Forelimb muscle (tissue), 1 donor: ENCODE measurements at places on chromosomes 2 and 18. TPM values are rescaled to one million over a fixed set of nuclear protein-coding genes. Genes with fewer than 3 reads are reported as not detected.

MLPH gene
- polyA plus RNA-seq: 1.0 TPM

DNA sequence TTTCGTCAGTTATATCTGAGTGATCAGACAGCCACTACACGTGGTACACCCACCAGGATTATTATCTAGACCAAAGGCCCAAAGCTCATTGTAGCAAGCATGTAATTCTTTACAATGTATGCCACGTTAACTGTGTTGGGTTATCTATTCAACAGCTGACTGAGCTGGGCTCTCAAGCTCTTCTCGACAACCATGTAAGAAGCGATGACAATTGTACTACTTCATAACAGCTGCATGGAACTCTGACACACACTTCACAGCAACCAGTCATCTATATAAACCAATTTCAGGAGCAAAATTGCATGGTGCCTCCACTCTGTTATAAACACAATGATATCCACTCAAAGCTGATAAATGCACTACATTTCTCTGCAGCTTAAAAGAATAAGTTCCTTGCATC, 701.8 kb downstream of the NR4A2 start:
- DNase-seq: no peak

DNA sequence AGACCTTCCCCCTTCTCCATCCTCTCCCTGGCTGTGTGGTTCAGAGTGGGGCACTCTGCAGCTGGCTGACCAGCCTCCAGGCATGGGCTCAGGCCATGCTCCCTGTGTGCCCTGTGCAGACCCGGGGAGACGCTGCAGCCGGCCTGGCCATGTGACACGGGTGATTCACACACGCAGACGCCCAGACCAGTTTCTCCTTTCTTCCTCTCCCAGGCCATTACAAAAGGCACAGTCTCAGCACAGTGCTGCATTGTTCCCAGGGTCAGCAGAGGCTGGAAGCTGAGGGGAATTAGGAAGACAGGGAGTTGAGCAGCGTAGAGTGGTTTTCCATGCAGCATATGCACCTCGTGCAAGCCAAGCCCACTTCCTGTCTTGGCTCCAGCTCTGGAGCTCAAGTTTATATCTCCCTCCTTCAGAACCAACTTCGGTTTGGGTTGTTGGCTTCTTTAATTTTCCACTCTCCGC, 288.5 kb downstream of the TNS1 start:
- DNase-seq: no peak

DNA sequence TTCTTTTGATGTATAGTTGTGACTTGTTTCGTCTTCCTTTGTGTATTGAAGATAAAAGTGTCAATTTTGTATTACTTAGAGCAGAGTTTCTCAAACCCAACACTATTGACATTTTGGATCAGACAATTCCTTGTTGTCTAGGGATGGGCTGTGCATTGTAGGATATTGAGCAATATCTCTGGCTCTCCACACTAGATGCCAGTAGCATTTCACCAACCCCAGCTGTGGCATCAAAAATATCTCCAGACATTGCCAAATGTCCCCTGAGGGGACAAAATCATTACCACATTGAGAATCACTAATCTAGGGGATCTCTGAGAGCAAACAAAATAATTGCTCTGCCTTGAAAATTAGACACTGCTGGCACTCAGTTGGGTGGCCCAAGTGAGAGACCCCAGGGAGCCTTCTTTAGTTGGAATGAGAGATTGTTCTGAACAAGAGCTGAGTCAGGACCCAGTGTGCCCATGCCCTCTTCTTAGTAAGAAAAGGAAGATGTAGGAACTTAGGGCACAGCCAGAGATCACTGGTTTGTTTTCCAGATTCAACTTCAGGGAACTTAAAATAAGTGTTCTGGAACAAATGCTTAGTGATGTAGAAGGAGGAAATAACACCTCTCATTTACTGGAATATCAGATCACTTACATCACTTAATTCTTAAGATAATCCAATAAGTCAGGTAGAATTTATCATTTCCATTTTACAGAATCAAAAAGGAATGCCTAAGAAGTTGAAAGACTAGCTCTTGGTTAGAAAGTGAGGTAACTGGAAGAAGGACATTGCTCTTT, 466.6 kb upstream of the TNP1 start:
- DNase-seq: no peak

DNA sequence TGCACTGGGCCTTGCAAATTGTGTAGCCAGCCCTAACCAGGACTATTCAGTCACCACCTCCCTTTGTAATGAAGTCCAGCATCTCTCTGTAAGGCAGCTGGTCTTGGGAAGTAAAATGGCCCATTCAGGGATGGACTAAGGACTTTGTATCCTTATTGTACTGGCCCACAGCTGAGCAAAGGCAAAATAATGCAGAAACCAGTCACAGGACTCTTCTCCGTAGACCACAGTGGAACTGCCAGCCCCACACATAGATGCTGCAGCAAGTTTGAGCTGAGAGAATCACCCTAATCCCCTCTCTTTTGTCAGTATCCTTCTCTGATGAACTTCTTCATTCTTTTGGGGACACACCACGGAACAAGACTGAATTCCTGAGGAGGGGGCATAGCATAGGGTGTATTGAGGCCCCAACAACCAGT, 73.6 kb upstream of the RTN4 start:
- no peak for DNase-seq
